ENCODE measurements at places on chromosomes 4 and X.

DNA sequence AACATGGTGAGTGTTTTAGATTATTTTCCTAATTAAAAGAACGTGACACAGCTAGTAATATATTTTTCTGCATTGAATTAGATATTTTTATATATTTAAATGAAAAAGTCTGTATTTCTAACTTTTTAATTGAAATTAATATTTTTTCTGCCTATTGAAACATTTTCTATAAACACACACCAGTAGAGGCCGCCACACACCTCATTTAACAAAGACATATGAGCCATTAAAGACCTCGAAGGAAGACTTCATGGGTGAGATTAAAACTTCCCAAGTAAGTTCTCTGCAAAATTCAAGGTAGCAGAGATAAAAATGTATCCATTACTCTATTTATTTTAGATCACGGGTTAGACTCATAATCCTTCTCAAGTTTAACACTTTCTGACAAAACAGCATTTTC, 8.3 kb downstream of the SLITRK2 start:
- DNase-seq = no peak

DNA sequence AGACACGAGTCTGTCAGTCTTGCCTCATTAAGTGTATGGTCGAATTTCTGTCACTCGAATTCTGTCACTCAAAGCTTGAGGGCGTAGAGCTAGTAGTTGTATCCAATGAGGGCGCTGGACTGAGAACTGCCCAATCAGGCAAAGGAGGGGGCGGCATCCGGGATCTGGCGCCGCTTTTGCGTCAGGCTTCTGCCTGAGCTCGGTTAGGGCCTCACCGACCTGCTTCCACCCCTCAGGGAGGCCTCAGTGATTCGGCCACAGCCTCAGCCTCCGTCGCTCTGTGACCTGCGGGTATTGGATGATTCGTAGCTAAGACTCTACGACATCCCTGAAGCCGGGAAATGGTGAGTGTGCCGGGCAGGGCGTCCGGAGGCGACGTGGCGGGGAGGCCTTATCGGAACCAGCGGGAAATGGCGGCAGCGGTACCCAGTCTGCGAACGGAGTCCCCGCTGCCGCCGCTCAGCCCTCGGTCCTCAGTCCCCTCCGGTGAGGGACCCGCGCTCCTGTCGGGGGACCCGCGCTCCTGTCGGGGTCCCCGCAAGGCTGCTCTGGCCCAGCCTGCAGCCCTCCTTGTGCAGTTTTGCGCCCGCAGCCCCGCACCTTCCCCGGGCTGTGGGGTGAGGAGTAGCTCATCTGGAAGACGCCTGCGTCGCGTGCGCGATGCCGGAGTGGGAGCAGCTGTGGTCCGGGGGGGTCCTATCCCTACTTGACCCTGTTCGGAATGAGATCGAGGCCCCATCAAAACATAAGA, 88.3 kb downstream of the ZNF718 start:
- no peak for DNase-seq

GRCh38 chrX:101744085-101744484, 84.4 kb upstream of the ARMCX2 start:
- DNase-seq = no peak

GRCh38 chrX:97446298-97446882, 562.7 kb downstream of the RPA4 start:
- no peak for DNase-seq

- no peak for DNase-seq
Observed at GRCh38 chr4:181261279-181261678, 981.9 kb upstream of the TENM3 start.

DNA sequence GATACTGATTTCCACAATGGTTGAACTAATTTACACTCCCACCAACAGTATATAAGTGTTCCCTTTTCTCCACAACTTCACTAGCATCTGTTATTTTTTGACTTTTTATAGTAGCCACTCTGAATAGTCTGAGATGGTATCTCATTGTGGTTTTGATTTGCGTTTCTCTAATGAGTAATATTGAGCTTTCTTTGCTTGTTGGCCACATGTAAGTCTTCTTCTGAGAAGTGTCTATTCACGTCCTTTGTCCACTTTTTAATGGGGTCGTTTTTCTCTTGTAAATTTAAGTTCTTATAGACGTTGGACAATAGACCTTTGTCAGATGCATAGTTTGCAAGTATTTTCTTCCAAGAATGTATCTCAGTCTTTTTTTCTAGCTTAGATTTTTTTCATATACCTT, 10.0 kb downstream of the FBXW7 start:
- DNase-seq = no peak

DNA sequence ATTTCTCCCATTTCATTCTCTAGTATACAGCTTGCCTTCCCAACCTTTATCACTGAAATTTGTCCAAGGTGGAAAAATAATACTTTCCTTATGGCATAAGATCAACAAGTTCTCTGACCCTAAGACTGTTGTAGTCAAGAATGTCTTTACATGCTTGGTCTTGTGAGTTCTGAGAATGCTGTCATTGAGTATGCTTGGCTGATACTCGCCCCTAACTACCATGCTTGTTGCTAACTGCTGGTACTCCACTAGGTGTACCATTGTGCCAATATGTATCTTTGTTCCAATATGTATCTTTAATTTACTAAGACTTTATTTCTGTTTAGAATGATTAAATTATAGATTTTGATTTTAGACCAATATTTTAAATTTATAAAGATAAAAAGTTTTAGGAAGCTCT, 796.4 kb downstream of the PCDH7 start:
- DNase-seq = no peak

DNA sequence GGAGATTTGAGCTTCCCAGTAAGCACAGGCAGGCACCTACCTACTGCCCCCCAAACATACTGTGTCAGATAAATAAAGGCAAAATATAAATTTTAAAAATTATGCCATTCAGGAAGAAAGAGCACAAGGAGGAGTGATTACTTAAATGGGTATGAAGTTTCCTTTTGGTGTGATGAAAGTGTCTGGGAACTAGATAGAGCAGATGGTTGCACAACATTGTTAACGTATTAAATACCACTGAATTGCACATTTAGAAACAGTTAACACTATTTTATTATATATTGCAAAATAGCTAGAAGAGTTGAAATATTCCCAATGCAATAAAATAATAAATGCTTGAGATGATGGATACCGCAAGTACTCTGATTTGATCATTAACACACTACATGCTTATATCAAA, 374.7 kb upstream of the FGF13 start:
- no peak for DNase-seq

- no peak for DNase-seq
Observed at GRCh38 chr4:16270454-16271328, 44.4 kb upstream of the TAPT1 start.

- DNase-seq = no peak
Observed at GRCh38 chrX:123348468-123348867, 164.4 kb downstream of the GRIA3 start.

DNA sequence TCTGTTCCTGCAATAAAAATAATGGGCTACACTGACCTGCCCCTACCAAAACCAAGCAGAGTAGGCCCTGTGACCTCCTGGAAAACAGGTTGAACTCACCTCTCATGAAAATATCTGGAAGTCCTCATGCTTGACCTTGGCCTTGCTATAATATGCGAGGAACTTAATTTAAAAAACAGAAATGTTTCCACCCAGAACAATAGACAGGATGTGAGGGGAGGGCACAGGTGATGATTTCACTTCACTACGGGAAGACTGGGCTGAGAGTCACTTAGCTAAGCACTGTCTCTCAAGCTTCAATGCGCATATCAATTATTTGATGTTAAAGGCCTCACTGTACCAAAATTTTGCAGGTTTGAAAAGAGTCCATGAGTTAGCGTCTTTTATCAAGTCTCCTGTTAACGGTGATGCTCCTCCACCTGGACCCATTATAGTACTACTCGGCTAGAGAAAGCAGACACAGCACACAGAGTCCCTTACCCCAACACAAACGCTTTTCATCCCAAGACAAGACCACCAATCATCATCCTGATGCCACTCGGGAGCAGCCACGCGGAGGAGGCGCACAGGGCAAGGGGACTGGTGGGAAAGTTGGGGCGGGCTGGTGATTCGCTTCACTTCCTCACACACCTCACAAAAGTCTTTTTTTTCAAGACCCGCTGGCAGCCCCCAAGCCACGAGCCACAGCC, 25.9 kb downstream of the ZNF721 start:
- no peak for DNase-seq

DNA sequence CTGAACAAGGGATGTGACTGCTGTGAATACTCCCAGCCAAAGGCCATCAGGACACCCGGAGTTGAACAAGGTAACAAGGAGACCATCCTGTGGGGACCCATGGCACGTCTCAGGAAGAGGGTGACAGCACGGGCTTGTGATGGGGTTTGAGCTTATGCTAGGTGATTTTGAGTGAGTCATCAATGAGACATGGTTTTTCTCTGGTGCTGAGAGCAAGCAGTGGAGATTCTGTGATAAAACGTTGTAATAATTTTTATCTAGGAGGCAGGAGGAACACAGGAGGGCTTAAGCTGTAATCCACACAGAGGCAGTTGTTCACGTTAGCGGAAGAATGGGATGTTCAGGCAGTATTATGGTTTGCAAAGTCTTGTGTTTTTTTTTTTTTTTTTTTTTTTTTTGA, 36.0 kb downstream of the TRIML1 start:
- no peak for DNase-seq

GRCh38 chr4:57465321-57466056, 355.3 kb upstream of the IGFBP7 start:
- DNase-seq = no peak

DNA sequence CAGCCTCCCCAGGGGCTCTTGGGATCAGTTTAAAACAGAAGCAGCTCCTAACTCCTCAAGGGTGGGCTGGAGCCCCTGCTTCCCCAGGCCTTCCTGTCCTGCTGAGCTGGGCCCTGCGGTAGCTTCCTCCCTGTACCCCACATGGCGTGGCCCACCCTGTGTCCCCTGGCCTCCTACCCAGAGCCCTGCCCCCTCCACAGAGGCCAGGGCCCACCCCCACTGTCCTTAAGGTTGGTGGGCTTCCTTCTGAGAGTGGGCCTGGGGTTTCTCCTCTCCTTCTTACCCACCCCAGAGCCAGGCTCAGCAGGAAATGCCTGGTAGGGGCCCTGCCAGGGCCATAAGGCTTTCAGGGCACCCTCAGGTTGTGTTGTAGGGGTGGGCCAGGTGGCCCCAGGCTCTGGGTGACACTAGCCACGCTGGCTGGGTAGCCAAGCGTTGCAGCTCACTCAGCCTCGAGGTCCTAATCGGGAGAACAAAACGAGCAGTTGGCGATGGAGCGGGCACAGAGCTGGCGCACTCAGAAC, 11.6 kb downstream of the SH3BP2 start:
- DNase-seq = no peak

DNA sequence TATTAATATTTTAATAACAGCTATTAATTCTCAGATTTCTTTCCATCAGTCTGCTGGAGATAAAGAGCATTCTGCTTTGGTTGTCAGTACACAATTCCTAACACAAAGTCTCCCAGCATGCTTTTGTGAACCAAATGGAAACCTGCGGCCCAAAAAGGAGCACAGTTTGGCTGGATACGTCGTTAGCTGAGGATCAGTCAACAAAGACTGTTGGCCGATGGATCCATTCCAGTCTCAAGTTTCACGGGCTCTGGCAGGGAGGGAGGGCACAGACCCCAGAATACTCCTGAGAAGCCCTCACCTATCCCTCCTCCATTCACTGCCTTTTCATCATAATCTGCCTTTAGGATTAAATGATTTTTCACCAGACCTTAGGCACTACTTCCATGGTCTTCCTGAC, 26.3 kb upstream of the PRSS48 start:
- no peak for DNase-seq

GRCh38 chr4:155735496-155735895, 23.3 kb upstream of the GUCY1B1 start:
- DNase-seq = no peak

- no peak for DNase-seq
Observed at GRCh38 chr4:73815145-73815544, 21.3 kb upstream of the CXCL6 start.

- no peak for DNase-seq
Observed at GRCh38 chr4:145731028-145731427, 51.1 kb downstream of the C4orf51 start.

GRCh38 chr4:52038103-52038912, at the start of gene SGCB:
Gene SGCB, minus strand, starts transcription at chr4:52038299. Its CDS starts 40 bp downstream, at chr4:52038259.
- peak; percentile 80 for DNase-seq

DNA sequence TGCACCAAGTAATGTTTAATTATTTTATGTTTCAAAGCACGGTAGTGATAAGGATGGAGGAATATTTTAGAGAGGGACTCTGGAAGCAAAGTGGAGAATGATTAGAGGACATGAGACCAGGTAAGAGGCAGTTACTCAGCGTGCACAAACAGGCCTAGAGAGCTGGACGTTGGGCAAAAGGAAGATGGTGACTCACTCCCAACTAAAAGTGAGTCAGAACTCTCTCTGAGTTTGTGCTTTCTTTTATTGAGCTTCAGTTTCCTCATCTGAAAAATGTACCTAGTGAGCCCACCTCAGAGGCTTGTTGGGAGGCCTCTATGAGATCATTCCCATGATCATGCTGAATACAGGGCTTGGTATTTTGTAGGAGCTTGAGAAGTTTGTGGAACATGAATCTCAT, 1.6 kb upstream of the ZC4H2 start:
- no peak for DNase-seq

All from GM13977 (cell line).